ENCODE measurements at places on chromosomes 16 and 17.

- DNase-seq, result no peak
Measured at GRCh38 chr16:72840631-72841381, 207.1 kb downstream of the ZFHX3 start.

DNA sequence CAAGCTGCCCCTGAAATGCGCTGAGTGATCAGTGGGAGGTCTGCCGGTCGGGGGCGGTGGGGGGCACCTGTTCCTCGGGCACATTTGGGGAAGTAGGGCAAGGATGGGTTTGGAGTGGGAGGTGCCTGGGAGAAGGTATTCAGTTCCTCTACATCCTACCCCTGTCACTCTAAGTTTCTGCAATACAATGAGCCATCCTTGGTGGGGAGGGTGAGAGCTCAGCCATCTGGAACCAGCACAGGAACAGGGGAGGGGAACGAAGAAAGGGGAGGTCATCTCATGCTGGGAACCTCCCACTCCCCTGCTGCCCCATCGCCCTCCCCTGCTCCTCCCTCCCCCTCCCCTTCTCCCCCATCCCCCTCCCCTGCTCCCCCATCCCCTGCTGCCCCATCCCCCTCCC, 4.2 kb downstream of the DPH1 start:
- DNase-seq, result no peak

DNA sequence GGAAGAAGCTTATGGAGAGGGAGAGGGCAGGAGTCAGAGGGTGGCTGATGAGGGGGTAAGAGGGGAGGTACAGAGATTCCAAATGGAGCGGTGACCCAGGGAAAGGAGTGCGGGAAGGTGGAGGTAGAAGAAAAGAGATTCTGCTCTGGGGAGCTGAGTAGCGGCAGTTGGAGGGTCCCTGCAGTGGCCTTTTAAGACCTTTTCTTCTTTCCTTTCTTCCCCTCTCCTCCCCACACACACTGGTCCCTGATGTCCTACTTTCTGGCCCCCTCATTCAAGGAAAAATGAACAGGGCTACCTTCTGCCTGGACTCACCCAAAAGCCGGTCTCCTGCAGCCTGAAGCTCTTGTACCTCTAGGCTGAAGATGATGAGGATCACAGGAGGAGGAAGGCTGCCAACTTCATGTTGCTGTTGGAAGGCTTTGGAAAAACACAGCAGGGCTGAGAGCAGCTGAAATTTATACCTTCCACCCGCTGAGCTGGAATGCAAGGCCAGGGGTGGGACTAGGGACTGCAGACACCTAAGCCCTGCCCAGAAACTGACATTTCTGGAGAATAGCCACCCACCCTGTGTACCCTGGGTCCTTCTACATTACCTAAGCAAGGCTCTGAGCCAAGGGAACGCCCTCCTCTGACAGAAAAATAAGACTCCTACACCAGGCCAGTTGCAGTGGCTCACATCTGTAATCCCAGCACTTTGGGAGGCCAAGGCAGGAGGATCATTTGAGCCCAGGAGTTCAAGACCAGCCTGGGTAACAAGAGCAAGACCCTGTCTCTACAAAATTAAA, 9.4 kb upstream of the HEATR6 start:
- DNase-seq, result no peak

DNA sequence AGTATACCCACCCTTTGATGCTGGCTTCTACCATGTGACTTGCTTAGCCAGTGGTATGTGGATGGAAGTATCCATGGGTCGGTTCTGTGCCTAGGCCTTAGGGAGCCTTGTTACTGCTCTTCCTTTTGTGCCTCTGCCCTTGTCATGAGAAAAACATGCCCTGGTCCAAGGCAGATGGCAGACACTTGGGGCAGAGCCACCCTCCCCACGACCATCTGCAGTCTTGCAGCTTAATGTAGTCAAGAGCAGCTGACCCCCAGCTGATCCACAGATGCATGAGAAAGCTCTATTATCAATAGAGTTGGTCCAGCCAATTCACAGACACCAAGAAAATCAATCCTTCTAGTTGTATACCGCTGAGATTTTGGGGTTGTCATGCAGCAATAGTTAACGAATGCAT, 95.7 kb downstream of the SLC39A11 start:
- no peak for DNase-seq

- DNase-seq, result no peak
Measured at GRCh38 chr17:72976971-72977770, 115.3 kb downstream of the SLC39A11 start.
